Activated CD4-positive, alpha-beta T cell treated with anti-CD3 and anti-CD28 coated beads for 1 hour (primary cell): ENCODE measurements at places on chromosomes 7 and 10.

- no peak for DNase-seq
Measured at GRCh38 chr7:140607441-140607989, 33.1 kb downstream of the DENND2A start.

DNA sequence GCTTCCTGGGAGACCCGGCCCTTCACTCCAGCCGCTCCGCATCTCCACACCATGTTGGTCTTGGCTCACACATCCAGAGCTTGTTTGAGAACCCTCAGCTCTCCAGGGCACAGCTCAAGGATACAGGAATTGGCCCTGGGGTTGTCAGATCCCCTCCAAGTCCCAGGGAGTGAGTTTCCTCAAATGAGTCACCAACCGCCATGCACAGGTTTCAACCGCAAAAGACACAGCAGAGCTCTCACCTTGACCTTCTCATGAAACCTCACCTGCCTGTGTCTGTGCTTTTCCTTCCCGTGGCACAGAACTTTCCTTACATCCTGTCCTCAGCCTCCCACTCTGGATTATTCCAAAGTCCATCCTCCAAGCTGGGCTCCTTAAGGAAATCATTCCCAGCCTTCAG lies 20.6 kb downstream of the AZGP1 start:
- DNase-seq, result no peak

- no peak for DNase-seq
Measured at GRCh38 chr10:7853226-7853842, 35.0 kb downstream of the TAF3 start.

DNA sequence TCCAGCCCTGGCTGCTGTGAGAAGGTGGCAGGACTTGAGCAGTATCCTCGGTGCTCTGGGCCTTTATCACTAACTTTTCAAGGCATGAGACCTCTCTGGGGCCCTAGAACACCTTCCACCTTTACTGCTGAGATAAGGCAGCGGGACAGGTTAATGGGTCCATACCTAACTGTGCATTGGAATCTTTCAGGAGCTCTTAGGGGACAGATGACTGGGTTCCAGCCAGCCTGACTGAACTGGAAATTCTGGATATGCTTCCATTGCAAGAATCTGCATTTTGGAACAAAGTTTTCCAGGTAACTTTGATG lies 73.0 kb downstream of the ATXN7L1 start:
- DNase-seq, result no peak

DNA sequence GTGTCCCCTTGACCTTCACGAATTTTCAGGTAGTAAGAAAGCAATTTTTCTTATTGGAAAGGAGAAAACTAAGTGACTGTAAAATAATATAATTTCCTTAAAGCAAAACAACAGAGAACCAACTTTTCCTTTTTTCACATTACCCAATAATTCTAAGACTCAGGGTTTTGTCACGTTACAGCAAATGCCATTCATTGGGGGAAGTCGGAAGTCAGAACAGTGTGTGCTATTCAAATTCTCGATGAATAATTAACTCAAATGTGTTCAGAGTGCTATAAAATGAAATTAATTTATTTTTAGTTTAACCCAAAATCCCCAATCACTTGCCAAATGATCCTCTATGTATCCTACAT lies 40.0 kb downstream of the DIP2C start:
- no peak for DNase-seq

DNA sequence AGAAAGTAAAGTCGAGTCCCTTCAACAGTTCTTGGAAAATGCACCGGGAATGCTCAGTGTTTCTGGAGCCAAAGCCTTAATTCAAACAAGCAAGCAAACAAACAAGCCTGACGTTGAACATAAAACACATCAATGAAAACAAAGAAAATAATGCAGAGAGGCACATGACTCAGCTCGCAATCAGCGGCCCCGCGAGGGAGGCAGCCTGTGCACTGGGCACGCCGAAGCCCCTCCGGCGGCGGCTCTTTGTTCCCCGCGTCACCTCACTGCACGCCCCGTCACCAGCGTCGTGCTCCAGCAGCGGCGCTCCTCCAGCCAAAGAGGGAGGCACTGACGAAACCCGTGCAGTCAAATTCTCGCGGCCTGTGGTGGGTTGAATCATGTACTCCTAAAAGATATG lies 151.5 kb downstream of the DNAJB6 start:
- no peak for DNase-seq
